ENCODE measurements at places on chromosomes 12 and 14.

- DNase-seq = no peak
These were observed 114.8 kb downstream of the MON2 start for GRCh38 chr12:62581288-62582064.

DNA sequence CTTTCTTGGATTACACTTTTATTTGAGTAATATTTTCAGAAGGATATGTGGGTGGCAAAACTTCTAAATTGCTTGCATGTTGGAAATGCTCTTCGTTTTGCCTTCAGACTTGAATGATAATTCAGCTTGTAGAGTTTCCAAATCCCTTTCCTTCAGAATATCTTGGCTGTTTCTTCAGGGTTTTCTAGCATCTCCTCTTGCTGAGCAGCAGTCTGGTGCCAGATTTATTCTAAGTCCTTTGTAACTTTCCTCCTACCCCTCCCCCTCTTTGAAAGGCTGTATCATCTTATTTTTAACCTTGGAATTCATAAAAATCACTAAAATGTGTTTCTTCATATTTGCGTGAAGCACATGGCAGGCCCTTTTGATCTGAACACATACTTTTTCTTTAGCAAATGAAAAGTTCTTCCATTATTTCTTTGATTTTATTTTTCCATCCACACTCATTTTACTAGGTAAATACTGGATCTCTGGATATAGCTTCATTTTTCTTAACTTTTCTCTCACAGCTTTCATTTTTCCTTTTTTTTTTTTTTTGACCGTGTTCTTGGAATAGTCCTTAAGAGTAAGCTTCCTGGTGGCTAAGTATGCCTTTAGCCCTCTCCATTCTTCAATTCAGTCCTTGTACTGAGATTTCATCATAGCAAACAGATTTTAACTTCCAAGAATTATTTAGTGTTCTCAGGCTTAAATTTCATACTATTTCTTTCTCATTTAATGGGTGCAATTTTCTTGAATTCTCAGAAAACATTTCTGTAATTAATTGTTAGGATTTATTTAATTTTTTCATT lies 102.0 kb downstream of the SLC38A4 start:
- DNase-seq = no peak

DNA sequence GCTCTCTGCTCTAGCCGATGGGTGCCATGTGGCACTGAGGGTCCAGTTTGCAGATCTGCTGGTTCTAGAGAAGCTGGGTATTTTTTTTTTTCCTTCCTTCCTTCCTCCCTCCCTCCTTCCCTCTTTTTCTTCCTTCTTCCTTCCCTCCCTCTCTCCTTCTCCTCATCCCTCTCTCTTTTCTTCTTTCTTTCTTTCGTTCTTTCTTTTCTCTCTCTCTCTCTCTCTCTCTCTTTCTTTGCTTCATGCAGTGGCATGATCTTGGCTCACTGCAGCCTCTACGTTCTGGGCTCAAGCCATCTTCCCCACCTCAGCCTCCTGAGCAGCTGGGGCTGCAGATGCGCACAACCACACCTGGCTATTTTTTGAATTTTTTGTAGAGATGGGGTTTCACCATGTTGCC lies 2.7 kb upstream of the BCL7A start:
- no peak for DNase-seq

- no peak for DNase-seq
These were observed 1.5 kb upstream of the TM7SF3 start for GRCh38 chr12:27015730-27016076.

DNA sequence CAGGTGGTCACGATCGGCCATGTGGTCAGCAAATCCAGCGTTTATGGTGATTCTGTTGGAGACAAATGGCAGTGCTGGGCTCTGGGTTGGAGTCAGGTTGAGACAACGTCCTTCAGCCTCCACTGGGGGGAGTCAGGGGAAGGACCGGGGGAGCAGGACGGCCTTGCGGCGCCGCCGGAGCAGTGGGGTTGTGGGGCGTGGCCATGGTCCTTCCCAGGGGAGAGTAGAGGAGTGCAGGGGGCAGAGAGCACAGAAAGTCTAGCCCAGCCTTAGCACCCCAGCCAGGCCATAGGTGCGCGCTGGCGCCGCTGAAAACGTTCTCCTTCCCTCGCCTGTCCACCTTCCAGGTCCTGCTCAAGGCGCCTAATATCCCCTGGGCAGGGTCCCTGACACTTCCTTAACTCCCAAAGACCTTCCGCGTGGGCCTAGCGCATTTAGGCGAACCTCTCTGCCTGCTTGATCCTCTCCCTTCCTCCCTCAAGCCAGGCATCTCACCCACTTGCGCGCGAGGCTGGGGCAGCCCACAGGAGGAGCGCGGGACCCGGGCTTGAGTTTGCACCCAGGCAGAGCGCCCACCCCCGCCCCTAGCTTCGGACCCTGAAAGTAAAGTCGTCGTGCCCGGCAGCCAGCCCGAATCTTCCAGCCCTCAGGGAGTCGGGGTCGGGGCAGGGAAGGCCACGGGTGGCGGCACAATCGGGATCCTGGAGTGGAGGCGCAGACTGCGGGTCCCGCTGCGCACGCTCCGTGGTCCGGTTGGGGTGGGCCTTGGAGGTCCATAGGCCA lies 3.1 kb upstream of the KIF26A start:
- no peak for DNase-seq
